ENCODE measurements at places on chromosomes 11 and 22. TPM values are rescaled to one million over a fixed set of nuclear protein-coding genes. Genes with fewer than 3 reads are reported as not detected.

- DNase-seq: no peak
Measured at GRCh38 chr11:10327254-10327653, 22.4 kb downstream of the ADM start.

GRCh38 chr11:70424765-70425344 is 26.5 kb downstream of the CTTN start:
- DNase-seq: no peak

GRCh38 chr11:12077535-12078280 is 32.7 kb upstream of the MICAL2 start:
- no peak for DNase-seq

DNA sequence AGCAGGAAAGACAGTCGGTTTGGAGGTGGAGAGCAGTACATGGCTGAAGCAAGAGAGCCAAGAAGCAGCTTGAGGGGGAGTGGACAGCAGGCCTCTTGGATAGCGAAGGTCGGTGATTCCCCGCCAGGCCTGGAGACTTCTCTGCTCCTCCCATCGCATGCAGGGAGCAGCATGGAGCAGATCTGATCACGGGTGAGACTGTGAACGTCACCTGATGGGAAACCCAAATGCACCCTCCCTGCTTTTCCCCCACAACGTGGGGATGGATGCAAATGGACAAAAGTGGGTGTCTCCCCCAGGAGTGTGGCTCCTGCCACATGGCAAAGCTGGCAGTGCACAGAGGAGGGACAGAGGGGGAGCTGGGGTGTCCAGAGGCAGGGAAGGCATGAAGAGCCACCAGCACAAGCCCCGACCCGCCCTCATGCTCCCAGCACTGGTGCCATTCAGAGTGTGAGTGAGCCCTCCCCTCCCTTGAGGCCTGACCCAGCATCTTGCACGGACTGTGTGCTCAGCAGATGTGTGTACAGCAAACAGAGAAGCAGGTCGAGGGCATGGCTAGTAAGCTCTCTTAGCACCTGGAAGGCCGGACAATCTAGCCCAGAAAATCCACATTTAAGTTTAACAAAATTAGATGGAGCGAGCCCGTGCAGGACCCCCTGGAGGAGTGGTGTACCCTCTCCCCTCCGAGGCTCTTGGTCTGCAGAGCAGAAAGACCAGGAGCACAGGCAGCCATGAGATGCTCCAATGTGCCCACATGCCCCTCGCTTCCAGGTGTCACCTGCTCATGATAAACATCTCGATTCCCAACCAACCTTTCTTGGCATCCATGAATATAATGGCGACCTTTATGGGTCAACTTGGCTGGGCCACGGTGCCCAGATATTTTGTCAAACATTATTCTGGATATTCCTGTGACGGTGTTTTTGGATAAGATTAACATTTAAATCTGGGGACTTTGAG is 661.7 kb downstream of the TBC1D22A start:
- DNase-seq: no peak

GRCh38 chr11:128689591-128689947 is 4.3 kb upstream of the FLI1 start:
- DNase-seq: peak; percentile 16

Gene KRTAP5-7
- not detected for total RNA-seq

Gene ARHGAP42
- total RNA-seq: 51.3 TPM

Measured in stomach (tissue), 19 donors.